ENCODE measurements at places on chromosomes 12 and 14. TPM values are rescaled to one million over a fixed set of nuclear protein-coding genes. Genes with fewer than 3 reads are reported as not detected.

Gene TMEM119
- 31.9 TPM for total RNA-seq

GRCh38 chr14:38056270-38056669 lies 151.4 kb upstream of the SSTR1 start:
- no peak overlapping the region for H3K27ac ChIP-seq
- H3K4me1 ChIP-seq, result no peaks in the 10 kb centered on the region
- DNase-seq, result no peak
- H3K27me3 ChIP-seq, result no peaks in the 10 kb centered on the region

DNA sequence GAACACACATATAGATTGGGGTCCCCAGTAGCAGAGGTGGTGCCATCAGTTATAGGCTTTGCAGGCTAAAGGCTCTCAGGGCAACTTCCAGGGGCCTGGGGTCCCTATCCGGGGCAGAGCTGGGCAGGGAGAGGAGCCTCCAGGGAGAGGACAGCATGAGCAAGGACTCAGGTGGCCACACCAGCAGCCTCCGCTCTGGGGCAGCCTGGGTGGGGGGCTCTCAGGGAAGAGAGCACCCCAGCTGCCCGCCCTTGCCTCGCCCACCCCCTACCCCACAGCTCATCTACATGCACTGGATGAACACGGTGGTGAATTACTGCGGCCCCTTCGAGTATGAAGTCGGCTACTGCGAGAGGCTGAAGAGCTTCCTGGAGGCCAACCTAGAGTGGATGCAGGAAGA lies 14.0 kb downstream of the PLBD2 start:
- H3K4me3 ChIP-seq, result no peak overlapping the region
- no peak for DNase-seq
- no peaks in the 10 kb centered on the region for H3K27me3 ChIP-seq
- H3K4me1 ChIP-seq, result no peaks in the 10 kb centered on the region
- H3K27ac ChIP-seq, result no peak overlapping the region

Gene FIGNL2
- total RNA-seq, result 1.9 TPM

DNA sequence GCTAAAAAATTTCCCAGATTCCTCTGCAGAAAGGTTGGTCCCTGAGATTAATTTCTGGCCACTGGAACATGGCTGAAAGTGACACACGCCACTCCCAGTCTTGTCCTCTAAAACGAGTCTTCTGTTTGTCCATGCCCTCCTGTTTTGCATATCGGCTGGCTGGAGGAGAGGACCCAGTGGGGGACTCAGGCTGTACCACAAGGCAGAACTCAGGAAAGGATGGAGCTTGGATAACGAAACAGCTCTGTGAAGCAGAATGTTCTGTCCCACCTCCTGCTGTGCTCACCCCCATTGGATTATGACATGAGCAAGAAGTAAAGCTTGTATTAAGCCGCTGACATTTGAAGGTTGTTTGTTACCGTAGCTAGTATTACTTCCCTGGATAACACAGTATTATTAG lies 856.2 kb downstream of the BCL11B start:
- H3K27me3 ChIP-seq, result no peaks in the 10 kb centered on the region
- no peaks in the 10 kb centered on the region for H3K4me1 ChIP-seq
- no peak for DNase-seq
- H3K36me3 ChIP-seq, result no peaks in the 10 kb centered on the region

DNA sequence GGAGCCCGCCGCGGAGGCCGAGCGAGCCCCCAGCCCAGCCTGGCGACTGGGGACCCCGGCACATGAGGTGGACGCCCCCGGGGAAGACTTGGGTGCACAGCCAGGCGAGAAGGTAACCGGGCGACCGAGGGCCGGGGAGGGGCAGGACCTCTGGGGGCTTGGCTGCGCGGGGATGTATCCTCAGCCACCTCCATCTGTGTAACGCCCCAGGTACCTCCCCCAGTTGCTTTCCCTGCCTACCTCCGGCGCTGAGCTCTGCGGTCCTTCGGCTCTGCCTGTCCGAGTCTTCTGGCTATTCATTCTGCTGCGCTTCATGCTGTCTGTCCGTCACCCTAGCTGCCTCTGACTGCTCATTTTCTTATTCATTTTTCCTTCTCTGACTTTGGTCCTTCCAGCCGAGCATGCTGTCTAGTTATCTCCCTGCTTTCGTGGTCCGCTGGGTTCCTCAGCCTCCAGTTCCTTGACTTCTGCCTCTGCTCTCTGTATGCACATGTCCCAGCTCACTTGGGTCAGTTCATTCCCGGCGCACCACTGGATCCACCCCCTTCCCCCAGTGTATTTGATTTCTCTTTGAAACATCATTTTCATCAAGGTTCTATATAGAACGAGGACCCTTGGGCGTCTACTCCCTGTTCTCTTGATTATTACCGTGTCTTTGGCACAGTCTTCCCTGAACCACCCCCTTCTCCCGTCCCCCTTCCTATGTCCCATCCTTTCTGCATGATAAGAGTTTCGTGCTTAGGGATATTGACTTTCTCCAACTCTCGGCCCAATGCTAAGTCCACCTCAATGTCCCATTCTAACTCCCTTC lies 612 bp downstream of the PHC1 start:
- DNase-seq, result peak; percentile 62
- peaks cover 35% of the 10 kb centered on the region for H3K4me1 ChIP-seq
- H3K36me3 ChIP-seq, result peaks cover 7% of the 10 kb centered on the region
- H3K4me3 ChIP-seq, result peak overlapping the region; percentile 57
- no peaks in the 10 kb centered on the region for H3K27me3 ChIP-seq

All from lung (tissue), 17 donors.